ENCODE measurements at places on chromosomes 11 and 22.

- no peak for DNase-seq
These were observed 1282.9 kb downstream of the TBC1D22A start for GRCh38 chr22:48045369-48045768.

- no peak for DNase-seq
These were observed 633.0 kb downstream of the TBC1D22A start for GRCh38 chr22:47395481-47395880.

DNA sequence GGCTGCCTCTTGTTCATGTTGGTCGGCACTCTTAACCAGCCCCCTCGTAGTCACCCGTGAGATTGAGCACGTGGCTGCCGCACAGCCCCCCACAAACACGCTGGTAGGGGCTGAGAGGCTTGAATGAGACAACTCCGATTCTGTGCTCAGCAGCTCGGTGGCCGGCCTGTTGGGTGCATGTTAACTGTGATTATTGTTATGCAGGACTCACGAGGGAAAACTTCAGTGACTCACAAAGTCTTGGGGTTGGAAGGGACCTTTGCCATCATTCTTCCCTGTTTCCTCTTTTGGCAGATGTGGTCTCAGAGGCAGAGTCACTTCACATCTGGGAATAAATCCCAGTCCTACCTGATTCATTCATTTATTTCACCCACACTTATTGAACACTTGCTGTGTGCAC is 75.2 kb downstream of the ADAMTS15 start:
- no peak for DNase-seq

GRCh38 chr11:2088746-2089535 is 50.2 kb downstream of the IGF2 start:
- DNase-seq = no peak

DNA sequence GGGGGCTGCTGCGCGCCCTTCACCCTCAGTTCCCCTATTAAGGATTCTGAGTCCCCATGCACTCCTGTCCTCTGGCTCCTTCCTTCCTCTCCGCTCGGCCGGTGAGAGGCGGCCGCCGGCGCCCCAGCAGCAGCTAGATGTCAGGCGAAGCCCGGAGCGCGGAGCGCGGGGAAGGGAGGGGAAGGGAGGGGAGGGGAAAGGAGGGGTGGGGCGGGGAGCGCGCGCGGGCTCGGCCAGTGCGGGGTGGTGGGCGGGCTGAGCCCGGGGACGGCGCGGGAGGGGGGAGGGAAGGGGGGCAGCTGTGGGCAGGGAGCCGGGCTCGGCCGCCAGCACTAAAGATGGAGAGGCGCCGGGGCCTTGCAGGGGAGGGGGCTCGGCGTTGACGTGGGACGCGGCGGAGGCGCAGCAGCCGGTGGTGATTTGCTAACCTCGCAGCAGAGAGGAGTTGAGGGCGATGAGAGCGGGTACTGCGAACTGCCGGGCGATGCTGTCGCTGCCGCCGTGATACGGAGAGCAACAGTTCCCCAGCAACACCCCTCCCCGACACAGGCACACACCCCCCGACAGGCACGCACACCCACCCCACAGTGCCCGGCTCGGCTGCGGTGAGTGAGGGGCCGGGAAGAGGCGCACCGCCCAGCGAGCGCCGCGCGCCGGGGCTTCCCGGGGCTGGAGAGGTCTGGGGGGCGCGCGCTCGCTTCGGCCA is at the start of gene ZBTB16:
ZBTB16 (plus strand) TSS at position 434 of the 706 bp plus-strand sequence. CDS start 3,590 bp downstream, outside the sequence.
- DNase-seq = peak; percentile 54

DNA sequence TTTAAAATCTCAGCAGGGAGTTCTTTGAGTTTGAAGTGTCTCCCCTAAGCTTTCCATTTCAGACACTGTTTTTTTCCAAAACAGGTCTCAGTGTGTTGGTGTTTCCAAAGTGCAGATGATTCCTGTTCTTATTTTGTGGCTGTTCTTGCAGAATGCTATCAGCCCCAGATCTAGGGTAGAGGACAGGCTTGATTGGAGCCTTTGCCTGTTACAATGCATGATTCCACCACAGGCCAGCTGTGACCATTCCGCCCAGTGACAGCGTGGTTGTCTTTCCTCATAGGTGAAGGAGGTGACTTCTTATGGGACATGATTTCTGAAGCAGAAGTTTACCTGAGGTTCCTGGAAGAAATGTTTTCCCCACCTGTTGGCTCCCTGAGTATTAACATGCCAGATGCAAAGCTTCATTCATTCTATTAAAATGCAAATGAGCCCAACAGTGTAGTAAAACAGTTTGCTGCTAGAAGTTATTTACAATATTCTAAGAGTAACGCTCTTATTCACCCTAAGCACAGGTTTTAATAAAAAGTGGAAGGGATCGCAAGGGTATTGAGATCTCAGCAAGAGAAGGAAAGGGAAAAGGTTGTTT is 36.9 kb upstream of the BIRC3 start:
- no peak for DNase-seq

- peak; percentile 56 for DNase-seq
These were observed 5.5 kb downstream of the KIAA0930 start for GRCh38 chr22:45235101-45235777.

GRCh38 chr11:19344661-19345518 is 104.1 kb upstream of the E2F8 start:
- no peak for DNase-seq

GRCh38 chr11:128956401-128957201 is 13.9 kb upstream of the TP53AIP1 start:
- DNase-seq = peak; percentile 36

- no peak for DNase-seq
These were observed 94.8 kb upstream of the RTL6 start for GRCh38 chr22:44592824-44593148.

DNA sequence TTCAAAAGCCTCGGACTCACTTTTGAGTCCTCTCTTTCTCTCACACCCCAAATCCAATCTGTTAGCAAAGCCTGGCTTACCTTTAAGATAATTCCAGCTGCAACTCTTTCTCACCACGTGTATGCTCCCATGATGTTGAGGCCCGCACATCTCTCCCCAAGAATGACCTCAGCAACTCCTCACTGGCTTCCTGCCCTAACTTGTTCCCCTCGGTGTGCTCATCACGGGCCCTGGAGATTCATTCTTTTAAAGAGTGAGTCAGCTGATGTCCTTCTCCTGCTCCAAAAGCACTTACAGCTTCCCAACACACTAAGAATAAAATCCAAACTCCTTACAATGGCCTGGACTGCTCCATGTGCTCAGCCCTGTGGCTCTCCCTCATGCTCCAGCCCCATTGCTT is 1041.3 kb downstream of the OPCML start:
- DNase-seq = no peak

- DNase-seq = no peak
These were observed 125.7 kb downstream of the TENM4 start for GRCh38 chr11:79314906-79315689.

GRCh38 chr11:66316849-66317251 is at the start of gene CD248:
TSS of gene CD248 (minus strand) at chr11:66317044. CDS start at chr11:66317027, 17 bp downstream.
- DNase-seq = no peak

DNA sequence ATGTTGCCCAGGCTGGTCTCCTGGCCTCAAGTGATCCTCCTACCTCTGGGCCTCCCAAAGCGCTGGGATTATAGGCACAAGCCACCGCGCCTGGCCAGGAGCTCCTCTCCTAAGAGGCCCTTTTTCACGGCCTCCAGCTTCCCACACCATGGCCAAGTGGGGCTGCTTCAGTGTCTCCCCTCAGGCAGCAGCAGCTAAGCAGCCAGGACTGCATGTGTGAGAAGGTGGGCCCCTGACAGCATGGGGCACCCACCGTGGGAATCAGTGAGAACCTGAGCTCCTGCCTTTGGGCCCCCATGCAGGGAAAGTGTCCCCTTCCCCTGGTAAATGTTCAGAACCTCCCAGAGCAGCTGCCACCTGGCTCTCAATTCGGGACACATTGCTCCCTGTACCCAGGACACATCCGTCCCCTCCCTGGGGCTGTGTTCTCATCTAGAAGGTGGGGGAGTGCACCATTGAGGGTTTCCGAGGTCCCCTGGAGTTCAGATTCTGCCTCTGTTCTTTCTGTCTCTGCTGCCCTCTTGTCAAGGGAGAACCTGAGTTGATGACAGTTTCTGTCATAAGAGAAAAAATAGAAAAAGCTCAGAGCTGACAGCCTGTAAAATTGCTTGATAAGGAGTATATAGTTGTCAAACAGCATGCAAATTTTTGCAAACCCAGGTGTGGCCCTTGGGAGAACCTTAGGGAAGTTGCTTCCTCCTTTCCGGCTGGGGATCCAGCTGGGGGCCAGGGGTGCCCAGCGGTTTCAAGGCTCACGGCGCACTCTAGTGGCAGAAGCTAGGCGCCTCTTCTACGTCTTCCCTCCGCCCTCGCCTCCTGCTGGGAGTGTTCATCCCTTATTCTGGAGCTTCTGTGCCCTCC is 29.7 kb downstream of the FAM83F start:
- DNase-seq = peak; percentile 54

- no peak for DNase-seq
These were observed 72.6 kb downstream of the DDIAS start for GRCh38 chr11:82974135-82974534.

DNA sequence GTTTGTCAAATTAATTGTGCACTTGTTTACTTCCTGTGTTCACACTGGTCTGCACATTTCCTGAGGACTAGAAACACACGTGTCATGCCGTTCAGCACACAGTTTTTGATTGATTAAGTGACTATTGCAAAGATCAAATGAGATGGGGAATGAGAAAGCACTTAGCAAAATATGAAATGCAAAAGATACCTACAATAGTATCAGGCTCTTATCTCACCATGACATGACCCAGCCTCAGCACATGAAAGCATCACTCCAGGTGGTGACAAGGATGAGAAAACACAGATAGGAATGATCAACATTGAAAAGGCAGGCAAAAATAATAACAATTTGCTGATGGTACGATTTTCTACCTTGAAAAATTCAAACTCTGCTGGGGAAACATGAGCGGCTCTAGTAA is 42.1 kb upstream of the TP53I11 start:
- no peak for DNase-seq

DNA sequence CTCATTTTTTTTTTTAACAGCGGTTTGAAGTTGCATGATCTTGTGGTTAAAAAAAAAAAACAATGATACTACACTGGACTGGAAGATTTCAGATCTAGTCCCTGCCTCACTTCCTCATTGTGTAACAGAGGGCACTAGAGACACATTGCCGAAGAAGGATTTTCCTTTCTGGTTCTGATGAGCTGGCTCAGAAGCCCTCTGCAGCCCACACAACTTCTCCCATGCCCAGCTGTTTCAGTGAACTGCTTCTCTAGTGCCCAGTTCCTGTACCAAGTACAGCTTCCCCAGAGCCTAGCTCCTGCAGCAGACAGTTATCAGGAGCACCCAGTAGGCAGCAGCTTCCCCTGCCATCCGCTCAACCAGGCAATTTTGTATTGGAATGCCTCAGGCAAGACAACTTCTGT is 29.5 kb upstream of the ANO5 start:
- DNase-seq = peak; percentile 94

DNA sequence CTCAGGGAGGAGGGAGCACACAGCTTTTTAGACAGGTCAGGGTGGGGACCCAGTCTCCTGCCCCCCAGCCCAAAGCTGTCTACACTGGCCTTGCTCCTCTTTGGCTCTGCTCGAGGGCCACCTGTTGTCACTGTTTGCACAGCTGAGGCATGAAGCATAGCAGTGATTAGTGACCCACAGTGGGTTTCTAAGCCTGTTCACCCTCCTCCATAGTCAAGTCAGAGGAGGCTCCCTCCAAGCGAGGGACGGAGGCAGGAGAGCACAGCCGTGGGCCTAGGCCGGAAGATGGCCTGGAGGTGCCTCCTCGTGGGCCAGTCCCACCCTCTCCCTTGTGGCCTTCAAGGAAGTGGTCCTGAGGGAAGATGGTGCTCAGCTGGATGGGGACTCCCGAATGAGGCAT is 241.1 kb downstream of the GRIK4 start:
- DNase-seq = no peak

GRCh38 chr22:36292823-36293530 is 40.0 kb downstream of the APOL1 start:
- no peak for DNase-seq

DNA sequence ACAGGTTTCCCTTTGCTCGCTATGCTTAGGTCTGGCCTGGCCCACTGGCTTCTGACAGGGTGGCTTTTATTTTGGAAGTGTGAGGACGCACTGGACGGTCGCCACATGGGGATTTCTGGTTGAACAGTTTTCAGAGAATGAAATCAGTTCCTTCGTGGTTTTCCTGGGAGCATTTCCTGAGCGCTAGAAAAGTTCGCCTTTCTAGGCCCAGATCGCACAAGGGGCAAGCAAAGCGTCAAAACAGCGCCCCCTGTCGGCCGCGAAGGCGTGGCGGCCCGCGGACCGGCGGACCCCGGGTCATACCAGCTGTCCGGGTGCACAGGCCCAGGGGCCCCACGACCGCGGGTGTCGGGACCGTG is 12.7 kb upstream of the CYP2R1 start:
- peak; percentile 43 for DNase-seq

GRCh38 chr11:35218956-35219355 is 80.0 kb downstream of the CD44 start:
- no peak for DNase-seq

DNA sequence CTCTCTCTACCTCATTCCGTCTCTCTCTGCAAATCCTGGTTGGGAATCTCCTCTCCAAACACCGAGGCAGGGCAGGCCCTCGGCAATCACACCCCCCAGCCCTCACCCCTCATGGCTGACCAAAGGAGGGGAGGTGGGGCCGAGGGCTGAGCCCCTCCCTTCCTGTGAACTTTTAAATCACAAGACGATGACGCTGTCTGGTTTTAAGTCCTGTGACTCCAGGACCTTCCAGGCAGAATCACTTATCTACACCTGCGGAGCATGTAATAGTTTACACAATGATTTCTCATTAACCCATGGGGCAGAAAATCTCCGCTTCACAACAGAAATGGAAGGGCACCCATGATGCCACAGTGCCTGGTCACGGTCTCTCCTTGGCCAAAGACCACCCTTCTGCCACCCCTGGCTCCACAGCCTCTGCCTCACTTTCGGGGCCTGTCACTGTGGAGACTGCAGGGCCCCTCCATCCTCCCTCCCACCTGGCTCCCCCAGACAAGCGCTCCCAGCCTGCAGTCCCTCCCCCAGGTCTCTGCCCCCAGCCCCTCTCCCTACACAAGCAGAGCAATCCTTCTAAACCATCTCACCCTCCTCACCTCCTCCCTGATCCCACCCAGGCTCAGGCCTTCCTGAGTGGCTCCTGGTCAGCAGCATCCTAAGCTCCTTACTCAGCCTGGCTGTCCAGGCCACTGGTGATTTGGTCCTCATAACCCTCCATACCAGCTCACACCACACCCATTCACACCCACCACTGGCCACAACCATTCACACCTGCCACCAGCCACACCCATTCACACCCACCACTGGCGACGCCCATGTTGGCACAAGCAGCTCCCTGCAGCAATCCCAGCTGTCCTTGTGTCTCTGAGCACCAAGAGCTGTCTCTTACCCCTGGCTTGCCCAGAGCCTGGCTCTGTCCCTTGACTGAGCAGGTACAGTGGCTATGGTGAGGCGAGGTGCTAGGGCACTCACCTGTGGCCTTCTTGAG is 30.7 kb upstream of the ARFGAP3 start:
- no peak for DNase-seq

GRCh38 chr22:36790648-36791047 is 14.7 kb upstream of the IFT27 start:
- DNase-seq = no peak

All from AML-193 (cell line).